ENCODE measurements at places on chromosomes 7 and 10. TPM values are rescaled to one million over a fixed set of nuclear protein-coding genes. Genes with fewer than 3 reads are reported as not detected.

Gene SLC13A4
- 0.06 TPM for polyA plus RNA-seq

Gene CCL24
- 1.6 TPM for polyA plus RNA-seq

DNA sequence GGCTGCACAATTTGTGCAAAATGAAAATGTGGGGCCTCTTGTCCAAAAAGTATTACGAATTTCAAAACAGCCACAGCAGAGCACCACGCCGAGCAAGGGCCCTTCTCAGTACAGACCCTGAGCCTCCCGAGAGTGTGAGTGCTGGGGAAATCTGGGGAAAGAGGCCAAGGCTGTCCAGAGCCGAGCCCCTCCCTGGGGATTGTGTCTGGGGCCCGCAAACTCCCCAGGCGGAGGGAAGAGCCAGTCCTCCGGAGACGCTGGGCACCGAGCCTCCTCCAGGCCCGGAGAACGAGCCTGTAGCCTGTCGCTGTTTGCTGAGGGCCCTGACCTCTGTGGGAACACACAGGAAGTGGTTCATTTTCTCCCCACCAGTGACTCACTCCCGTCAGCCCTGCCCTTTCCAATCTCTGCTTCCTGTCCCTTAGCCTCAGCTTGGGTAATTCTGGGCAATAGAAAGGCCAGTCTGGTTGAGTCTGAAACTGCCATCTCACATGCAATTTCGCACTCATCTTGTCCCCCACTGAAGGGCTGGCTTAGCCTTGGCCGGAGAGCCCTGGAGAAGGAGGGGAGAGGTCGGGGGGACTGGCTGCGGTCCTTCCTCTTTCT is 19.5 kb upstream of the GNA12 start:
- peak; percentile 36 for DNase-seq
- peak overlapping the region; percentile 62 for H3K27ac ChIP-seq
- no peak overlapping the region for H3K4me3 ChIP-seq
- no peaks in the 10 kb centered on the region for H3K27me3 ChIP-seq
- H3K36me3 ChIP-seq, result no peaks in the 10 kb centered on the region

DNA sequence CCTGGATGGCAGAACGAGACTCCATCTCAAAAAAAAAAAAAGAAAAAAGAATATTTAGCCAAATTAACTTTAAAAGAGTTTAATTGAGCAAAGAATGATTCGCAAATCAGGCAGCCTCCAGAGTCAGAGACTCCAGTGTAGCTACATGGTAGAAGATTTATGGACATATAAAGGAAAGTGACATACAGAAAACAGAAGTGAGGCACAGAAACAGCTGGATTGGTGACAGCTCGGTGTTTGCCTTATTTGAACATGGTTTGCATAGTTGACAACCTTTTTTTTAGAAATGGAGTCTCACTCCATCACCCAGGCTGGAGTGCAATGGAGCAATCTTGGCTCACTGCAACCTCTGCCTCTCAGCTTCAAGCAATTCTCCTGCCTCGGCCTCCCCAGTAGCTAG is 35.2 kb upstream of the TNS3 start:
- H3K4me3 ChIP-seq, result no peak overlapping the region
- H3K36me3 ChIP-seq, result no peaks in the 10 kb centered on the region
- no peak for DNase-seq
- H3K27me3 ChIP-seq, result no peaks in the 10 kb centered on the region

- no peaks in the 10 kb centered on the region for H3K27me3 ChIP-seq
- no peak for DNase-seq
- H3K4me3 ChIP-seq, result peak overlapping the region; percentile 11
Measured at GRCh38 chr7:136086712-136087111, 109.6 kb upstream of the MTPN start.

GRCh38 chr10:32889631-32890212 is 68.3 kb downstream of the ITGB1 start:
- no peaks in the 10 kb centered on the region for H3K36me3 ChIP-seq
- DNase-seq, result no peak
- H3K27ac ChIP-seq, result no peak overlapping the region
- no peaks in the 10 kb centered on the region for H3K27me3 ChIP-seq
- no peaks in the 10 kb centered on the region for H3K4me1 ChIP-seq

DNA sequence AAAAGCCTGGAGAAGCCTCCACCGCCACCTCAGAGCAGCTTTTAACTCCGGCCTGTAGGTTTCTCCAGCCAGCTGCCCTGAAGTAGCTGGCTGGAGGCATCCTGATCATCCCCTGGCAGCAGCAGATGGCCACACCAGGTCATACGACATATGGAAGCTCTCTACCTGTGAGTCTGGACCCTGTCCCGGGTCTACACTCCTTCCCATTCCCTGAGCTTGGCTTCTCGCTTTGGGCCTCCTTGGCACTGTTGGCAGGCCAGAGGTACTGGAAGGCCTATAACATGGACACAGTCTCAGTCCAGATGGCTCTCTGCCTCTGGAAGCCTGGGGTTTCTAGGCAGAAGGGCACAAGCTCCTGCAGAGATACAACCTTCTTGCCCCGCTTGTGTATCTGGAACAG is 43.5 kb upstream of the TRIM8 start:
- no peaks in the 10 kb centered on the region for H3K27me3 ChIP-seq
- H3K27ac ChIP-seq, result no peak overlapping the region
- no peak for DNase-seq
- peaks cover 16% of the 10 kb centered on the region for H3K4me1 ChIP-seq
- peaks cover 5% of the 10 kb centered on the region for H3K36me3 ChIP-seq
- H3K4me3 ChIP-seq, result no peak overlapping the region

DNA sequence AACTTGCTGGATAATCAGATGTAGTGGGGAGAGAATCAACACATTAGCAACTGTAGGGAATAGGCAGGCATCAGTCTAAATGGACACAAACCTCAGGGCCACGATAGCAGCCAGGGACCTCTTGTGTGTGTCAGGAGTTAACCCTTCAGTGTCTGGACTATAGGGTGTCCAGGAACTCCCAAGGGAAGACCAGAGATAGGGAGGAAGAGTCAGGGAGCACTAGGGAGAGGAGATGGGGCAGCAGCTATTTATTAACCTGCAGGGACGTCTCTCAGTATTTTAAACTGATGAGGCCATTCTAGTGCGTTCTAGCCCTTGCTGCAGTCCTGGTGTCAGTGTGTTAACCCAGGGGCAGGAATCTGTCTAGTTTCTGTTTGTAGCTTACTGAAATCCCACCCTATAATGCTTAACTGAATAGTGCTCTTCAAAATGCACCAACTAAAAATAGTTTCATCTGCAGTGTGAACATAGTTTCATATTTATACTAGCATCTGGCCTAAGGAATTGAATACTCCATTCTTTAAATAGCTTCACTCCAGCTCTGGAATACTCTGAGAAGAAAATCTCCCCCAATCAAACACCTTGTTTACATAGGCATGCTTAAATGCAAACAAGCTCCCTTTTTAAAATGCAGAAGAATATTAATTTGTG is 62.7 kb downstream of the ARID5B start:
- no peaks in the 10 kb centered on the region for H3K36me3 ChIP-seq
- H3K27me3 ChIP-seq, result no peaks in the 10 kb centered on the region
- no peak overlapping the region for H3K4me3 ChIP-seq
- H3K27ac ChIP-seq, result peak overlapping the region; percentile 36

DNA sequence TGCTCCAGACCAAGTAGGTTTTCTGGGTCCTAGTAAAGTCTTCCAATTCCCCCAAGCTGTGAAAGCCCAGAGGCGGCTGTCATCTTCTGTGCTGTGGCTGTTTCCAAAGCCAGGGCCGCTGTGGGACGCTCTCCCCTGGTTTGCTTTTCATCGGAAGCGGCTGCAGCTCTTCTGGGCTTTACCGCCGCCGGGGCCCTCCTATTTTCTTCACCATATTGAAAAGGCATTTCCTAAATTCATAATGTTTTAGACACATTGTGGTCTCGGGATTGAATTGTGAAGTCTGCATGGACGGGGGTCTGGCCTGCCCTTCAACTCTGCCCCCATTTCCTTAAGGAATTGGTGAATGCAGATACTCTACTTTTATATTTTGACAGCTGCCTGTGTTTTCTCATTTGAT is 551.4 kb upstream of the MGMT start:
- DNase-seq, result no peak
- no peak overlapping the region for H3K27ac ChIP-seq
- H3K27me3 ChIP-seq, result peaks cover 9% of the 10 kb centered on the region
- H3K4me1 ChIP-seq, result no peaks in the 10 kb centered on the region
- no peak overlapping the region for H3K4me3 ChIP-seq

DNA sequence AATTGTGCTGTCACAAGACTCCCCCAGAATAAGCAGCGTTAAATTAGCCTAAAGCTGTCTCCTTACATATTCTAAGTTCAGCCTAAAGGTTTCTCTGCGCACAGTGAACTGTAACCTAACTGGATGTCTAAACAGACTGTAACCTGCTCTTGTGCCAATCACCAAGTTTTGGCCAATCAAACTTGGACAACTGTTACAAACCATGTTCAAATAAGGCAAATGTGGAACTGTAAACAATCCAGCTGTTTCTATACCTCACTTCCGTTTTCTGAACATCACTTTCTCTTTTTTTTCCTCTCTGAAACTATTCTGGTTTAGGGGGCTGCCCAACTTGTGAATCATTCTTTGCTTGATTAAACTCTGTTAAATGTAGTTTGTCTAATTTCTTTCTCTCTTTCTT is 252.2 kb upstream of the HABP2 start:
- no peaks in the 10 kb centered on the region for H3K4me1 ChIP-seq
- no peak overlapping the region for H3K27ac ChIP-seq
- no peaks in the 10 kb centered on the region for H3K27me3 ChIP-seq
- no peaks in the 10 kb centered on the region for H3K36me3 ChIP-seq

GRCh38 chr10:78925800-78926319 is 142.9 kb upstream of the ZMIZ1 start:
- H3K27ac ChIP-seq, result no peak overlapping the region
- DNase-seq, result no peak
- H3K4me3 ChIP-seq, result no peak overlapping the region
- no peaks in the 10 kb centered on the region for H3K36me3 ChIP-seq
- no peaks in the 10 kb centered on the region for H3K4me1 ChIP-seq

GRCh38 chr7:87337331-87337730 is 8.1 kb upstream of the CROT start:
- peaks cover 20% of the 10 kb centered on the region for H3K4me1 ChIP-seq
- no peaks in the 10 kb centered on the region for H3K27me3 ChIP-seq

DNA sequence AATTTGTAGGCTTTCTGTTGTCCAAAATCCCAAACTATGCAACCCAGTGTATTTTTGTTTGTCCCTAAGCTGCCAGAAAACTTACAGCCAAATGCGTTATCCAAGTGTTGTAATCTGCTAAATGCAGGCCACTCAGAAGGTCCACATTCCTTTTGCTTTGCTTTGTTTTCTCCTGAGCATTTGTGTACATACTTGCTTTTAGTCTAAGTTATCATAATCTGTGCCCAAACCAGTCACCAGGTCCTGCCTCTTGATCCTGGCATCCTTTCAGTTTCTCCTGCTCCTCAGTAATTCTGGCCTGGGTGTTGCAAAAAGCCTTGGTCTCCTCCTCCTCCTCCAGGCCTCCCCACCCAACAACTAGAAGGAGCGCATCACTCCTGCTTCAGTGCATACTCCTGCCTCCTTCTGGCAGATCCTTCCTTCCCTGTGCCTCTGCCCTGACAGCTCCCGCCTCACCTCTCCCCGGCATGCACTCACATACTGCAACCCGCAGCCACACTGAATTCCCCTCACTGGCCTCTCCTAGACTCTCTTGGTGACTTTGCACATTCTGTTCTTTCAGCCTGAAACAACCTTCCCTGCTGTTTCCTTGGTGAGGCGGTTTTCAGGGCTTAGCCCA is 2.3 kb downstream of the DENND2A start:
- H3K27ac ChIP-seq, result no peak overlapping the region
- no peak for DNase-seq
- H3K36me3 ChIP-seq, result no peaks in the 10 kb centered on the region

DNA sequence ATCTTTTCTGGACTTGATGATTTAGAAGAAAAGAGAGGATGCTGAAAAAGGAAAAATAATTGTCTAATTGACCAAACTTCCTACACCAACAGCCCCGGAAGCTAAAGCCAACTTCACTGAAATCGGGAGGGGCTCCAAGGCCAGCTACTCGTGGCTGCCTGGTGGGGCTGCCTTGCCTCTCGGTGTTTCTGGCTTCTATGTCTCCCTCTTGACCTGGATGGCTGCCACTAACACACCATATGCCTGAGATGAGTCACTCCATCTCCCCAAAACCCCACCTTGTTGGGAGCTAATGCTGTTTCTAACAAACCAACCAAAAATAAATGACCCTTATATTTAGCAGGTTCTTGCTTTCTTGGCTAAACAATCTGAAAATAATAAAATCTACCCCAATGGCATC is 87.6 kb upstream of the AFAP1L2 start:
- H3K27me3 ChIP-seq, result no peaks in the 10 kb centered on the region
- DNase-seq, result no peak
- peaks cover 9% of the 10 kb centered on the region for H3K36me3 ChIP-seq
- no peaks in the 10 kb centered on the region for H3K4me1 ChIP-seq
- no peak overlapping the region for H3K27ac ChIP-seq

GRCh38 chr10:44046605-44047004 is 338.3 kb downstream of the CXCL12 start:
- no peak for DNase-seq
- H3K27ac ChIP-seq, result no peak overlapping the region
- H3K27me3 ChIP-seq, result no peaks in the 10 kb centered on the region
- no peak overlapping the region for H3K4me3 ChIP-seq

DNA sequence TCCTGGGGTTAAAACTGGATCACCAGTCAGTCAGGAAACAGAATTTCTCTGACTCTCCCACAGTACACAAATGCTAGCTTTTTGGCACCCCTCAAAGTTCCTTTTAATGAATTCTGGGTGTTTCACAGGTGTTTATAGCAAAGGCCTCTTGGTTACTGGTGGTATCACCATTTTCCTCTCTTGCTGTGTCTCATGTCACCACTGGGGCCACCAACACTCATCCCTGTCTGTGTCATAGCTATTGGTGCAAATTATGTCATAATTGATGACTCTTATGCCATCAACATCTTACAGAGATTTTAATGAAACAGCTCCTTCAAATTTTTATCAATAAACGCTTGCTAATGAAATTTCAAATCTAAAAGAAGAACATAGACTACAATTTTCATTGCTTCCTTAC is 27.7 kb upstream of the OSBPL3 start:
- no peak overlapping the region for H3K27ac ChIP-seq
- no peak for DNase-seq
- no peaks in the 10 kb centered on the region for H3K4me1 ChIP-seq

GRCh38 chr10:28732091-28732490 is 54.8 kb downstream of the BAMBI start:
- H3K4me3 ChIP-seq, result no peak overlapping the region
- H3K27me3 ChIP-seq, result no peaks in the 10 kb centered on the region
- no peaks in the 10 kb centered on the region for H3K36me3 ChIP-seq
- no peak overlapping the region for H3K27ac ChIP-seq
- H3K4me1 ChIP-seq, result no peaks in the 10 kb centered on the region
- DNase-seq, result no peak

Data from liver (tissue), 10 donors.